ENCODE measurements at places on chromosomes 2 and 18.

DNA sequence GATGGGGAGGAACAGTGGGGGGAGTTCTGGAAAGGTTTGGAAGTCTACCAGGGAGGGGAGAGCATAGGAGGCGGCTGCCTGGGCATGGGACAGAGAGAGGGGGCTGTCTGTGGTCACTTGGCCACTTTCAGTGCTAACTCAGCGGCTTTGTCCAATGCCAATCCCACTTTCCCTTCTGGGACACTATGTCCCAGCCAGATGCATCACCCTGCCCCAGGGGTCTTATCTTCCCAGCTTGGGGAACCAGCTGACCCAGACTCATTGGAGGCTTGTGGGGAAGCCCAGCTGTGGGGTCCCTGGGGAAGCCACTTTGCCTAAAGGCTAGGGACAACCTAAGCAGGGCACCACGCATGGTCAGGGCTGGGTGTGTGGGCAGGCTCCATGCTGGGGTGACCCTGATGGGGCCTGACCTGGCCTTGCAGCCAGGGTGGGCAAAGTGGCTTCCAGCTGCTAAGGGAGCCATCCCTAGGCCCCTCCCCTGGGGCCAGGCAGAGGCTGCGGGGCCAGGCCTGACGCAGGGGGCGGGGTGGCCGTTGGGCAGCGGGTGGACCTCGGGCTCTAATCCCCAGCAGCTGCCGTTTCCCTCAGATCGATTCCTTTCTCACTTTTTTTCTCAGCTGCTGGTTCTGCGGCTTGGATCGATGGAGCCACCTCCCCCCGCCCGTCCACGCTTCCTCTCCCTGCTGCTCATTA, 1.6 kb upstream of the ASIC4 start:
- DNase-seq = no peak

GRCh38 chr2:641872-642815, 35.1 kb downstream of the TMEM18 start:
- no peak for DNase-seq

DNA sequence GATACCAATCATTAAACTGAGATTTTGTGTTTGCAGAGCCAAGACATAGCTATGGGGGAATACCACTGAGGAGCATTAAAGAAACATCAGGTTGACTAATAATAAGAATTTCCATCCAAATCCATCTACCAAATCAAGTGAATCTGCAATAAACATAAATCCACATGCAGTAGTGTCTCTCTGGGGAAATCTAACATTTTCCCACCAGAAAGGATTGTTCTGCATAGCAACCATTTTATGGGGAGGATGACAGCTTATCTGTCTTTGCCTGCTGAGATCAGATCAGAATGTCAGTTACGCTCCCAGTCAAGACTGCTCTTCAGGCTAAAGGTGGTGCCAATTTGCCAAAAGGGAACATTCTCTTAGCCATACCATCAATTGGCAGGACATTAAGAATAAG, 1098.9 kb upstream of the CHAC2 start:
- DNase-seq = no peak

DNA sequence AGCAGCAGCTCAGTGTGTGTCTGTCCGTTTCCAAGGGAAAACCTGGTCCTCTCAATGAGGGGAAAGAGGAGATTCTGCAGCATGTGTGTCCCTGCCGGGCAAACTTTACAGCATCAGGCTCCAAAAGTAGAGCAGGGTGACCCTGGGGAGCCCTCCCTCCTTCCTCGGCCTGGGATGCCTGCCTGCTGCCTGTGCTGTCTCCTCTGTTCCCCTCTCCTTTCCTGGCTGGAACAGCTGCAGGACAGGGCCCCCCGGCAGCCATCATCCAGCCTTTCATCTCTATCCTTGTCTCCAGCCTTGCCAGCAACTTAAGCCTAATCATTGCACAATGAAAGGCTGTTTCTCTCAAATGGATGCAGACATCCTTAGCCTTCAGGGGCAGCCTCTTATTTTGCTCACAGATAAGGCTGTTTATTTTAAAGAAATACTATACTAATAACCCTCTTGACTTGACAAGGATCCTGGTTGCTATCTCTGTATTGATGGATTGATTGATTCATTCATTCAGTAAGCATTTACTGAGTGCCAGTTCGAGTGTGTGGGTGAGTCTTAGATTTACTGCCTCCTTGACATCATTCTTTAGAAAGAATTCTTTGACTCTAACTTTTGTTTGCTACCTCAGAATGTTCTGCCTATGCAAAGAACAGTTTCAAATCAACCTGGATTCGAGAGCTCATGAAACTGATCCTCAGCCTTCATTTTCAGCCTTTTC, 40.6 kb upstream of the EDAR start:
- no peak for DNase-seq
